ENCODE measurements at places on chromosomes 7 and 10.
A peak's percentile ranks its signal among the peaks of the same experiment; 100 is the strongest.

GRCh38 chr7:105643851-105644250 lies 62.6 kb upstream of the EFCAB10 start:
- DNase-seq = no peak

GRCh38 chr7:146701166-146701565 lies 584.6 kb downstream of the CNTNAP2 start:
- no peak for DNase-seq

GRCh38 chr10:30594077-30594476 lies 35.5 kb downstream of the LYZL2 start:
- DNase-seq = no peak

- no peak for DNase-seq
Observed at GRCh38 chr7:69674701-69675182, 76.5 kb downstream of the AUTS2 start.

GRCh38 chr7:69122953-69123352 lies 475.3 kb upstream of the AUTS2 start:
- DNase-seq = no peak

- no peak for DNase-seq
Observed at GRCh38 chr7:127988751-127989150, 42.5 kb downstream of the LRRC4 start.

DNA sequence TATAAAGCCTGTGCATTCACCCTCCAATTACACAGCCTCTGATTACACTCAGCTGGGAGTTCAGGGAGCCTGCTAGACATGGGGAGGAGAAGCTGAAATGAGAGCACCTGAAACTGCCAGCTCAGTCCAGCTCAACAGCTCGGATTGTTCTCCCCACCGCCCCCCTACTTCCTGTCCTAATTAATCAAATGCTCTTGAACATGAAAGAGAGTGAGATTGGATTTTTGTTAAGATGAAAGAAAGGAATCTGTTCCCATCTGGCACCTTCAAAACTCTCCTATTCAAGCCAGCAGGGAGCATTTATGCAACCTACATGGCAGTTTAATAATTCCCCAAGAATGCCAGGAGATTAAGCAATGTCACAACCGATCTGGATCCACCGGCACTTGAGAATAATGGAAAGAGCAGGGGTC lies 98.0 kb downstream of the NPSR1 start:
- DNase-seq = peak; percentile 65

DNA sequence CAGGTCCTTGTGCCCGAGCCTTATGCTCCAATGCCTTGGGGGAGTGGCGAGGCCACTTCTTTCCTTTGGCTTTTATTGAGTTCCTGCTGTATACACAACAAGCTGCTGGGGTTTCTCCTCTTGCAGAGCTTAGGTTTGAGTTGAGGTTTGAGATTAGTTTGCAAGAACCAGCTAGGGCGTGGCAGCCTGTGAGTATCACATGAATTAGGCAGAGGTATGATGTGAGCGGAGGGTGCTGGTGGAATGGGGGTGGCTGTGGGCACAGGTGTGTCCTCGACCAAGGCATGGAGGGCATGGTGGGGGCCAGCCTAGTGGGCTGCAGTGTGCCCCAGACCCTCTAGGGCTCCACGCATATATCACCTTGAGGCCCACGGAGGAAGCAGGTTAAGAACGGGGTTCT lies 123.3 kb downstream of the DOCK1 start:
- no peak for DNase-seq

DNA sequence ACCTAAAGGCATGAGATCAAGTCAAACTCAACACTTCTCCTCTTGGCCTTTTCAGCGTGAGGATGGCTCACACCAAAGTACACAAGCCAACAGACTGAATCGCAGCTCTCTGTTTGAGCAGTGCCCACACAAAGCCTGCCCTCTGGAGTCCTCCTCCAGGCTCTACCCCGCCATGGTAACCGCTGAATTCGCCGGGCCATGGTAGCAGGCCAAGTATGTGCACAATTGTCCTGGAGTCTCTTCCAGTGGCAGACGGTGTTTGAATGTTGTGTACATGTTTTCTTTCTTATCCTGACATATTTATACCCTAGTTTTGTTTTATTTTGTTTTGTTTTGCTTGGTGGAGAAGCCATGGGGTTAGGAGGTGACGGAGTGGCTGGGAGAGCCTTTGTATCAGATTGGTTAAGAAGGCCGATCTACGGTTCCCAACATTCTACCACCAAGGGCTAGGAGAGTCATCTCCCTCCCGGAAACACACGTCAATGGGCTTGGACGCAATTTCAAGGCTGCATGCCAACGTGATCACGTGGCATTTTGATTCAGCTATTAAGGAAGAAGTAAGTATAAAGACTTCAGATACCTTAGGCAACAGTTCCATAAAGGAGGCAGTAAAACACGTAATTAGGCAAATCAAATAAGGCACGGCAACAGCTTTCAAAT lies 12.1 kb upstream of the SHH start:
- DNase-seq = no peak
